NK-92 treated with Interleukin-12 subunit alpha and Interleukin-12 subunit beta, amount 100 ng/mL, for 24 hours (cell line): ENCODE measurements at places on chromosomes 7 and 10.

- DNase-seq = no peak
Measured at GRCh38 chr10:12051241-12051640, 8.6 kb upstream of the UPF2 start.

- no peak for DNase-seq
Measured at GRCh38 chr10:31317652-31318381, 1.2 kb upstream of the ZEB1 start.

DNA sequence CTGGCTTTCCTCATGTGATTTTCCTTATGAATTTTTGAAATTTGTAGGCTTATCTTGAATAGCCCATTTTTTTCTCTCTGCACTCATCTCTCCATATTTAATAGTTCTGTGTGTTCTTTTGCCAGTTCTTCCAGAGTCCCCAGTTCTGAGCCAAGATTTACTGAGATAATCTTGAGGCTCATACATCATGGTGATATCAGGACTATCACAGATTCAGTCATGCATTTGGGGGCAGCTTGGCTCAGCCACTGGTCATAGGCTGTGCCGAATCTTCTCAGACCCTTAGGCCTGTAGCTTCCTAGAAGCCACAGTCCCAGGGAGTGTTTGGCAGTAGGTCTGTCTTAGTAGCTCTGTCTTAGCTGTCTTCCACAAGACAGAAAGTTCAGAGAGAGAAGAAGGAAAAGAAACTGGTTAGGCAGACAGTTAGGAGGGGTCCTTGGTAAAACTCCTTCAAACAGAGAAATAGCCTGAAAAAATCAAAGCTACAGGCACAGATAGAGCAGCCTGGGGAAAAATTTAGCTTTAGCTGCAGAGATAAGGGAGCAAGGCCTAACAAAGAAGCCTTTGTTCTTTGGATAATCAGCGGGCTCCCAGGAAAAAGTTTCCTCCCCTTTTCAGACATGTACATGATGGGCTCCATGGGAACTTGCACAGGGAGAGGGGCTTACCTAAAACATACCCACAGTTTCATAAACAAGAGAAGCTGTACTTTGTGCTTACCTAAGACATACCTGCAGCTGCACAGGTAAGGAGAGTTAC lies 29.1 kb downstream of the FAS start:
- DNase-seq = no peak

GRCh38 chr7:50939021-50939420 lies 156.3 kb upstream of the GRB10 start:
- DNase-seq = no peak

GRCh38 chr7:156897673-156898072 lies 4.7 kb upstream of the LMBR1 start:
- no peak for DNase-seq

GRCh38 chr10:17547060-17547459 lies 70.1 kb downstream of the HACD1 start:
- DNase-seq = no peak

DNA sequence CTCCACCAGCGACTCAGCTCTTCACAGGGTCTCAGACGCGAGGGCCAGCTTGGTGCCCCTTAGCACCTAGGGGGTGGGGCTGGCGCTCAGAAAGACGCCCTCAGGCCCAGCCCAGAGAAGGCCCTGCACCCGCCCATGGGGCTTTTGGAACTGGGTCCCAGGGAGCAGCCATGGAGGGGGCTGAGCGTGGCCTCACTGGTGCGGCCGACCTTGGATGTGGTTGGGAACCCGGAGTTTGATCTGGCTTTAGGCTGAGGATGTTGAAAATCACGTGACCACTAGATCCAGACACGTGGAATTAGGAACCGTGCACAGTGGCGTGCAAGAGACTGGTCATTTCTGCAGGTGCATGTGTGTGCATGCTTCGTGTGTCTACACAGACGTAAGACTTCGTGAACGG lies 185.4 kb downstream of the DNAJB6 start:
- DNase-seq = no peak

DNA sequence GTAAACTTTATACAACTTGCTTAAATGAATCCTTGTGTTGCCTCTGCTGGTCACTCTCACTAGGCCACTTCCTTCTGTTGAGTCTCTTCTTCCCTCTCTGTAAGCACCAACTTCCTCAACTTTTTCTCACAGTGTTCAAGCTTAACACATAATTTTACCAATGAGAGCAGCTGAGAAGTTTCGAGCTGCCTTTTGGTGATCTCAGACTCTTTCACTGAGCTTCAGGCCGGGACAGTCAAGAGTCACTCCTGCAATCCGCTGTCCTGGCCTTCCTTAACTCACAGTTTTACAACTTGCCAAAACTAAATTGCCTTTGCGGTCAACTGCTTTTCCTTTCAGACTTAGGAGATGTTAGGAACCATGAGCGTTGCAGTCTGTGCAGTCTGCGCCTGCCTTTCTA lies 47.4 kb downstream of the PRPF18 start:
- no peak for DNase-seq

GRCh38 chr7:90412458-90413184 lies 9.4 kb downstream of the CLDN12 start:
- DNase-seq = no peak

GRCh38 chr10:119728172-119728800 lies 2.4 kb downstream of the INPP5F start:
- no peak for DNase-seq

GRCh38 chr10:87782721-87783120 lies 35.3 kb downstream of the ATAD1 start:
- DNase-seq = no peak

GRCh38 chr10:114208351-114208750 lies 29.2 kb downstream of the TDRD1 start:
- DNase-seq = no peak

- DNase-seq = no peak
Measured at GRCh38 chr7:55308186-55308929, 56.8 kb upstream of the LANCL2 start.

DNA sequence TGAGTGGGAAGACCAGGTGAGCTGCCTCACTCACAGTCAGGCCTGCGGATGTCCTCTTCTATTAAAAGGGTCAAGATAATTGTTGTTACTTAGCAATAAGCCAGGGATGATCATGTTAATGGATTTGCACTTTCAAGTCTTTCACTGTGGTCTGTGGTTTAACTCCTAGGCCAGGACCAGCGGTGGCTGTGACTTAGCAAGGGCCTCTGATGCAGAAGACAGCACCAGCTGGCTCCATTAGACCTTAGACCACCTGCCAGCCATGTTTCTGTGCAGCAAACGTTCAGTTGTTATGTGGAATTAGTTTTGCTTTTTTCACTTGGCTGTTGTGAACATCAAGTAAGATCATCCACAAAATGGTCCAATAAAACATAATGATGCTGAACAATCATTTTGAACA lies 537.3 kb downstream of the TNS3 start:
- DNase-seq = no peak

- no peak for DNase-seq
Measured at GRCh38 chr7:74083928-74084721, 521 bp downstream of the LIMK1 start.

GRCh38 chr7:140060243-140060630 lies 2.5 kb downstream of the PARP12 start:
- no peak for DNase-seq

- DNase-seq = no peak
Measured at GRCh38 chr7:56447864-56448693, 331.9 kb upstream of the NUPR2 start.

DNA sequence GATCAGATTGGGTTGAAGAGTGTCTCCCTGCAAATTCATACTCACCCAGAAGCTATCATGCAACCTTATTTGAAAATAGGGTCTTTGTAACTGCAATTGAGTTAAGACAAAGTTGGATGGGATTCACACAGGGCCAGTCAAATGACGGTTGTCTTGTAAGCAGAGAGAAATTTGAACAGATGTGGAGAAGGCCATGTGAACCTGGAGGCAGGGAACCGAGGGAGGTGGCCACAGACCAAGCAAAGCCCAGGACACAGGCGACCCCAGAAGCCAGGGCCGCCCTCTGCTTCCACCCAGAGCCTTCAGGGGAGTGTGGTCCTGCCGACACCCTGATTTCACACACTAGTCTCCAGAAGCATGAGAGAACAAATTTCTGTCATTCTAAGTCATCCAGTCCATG lies 140.8 kb downstream of the SFMBT2 start:
- no peak for DNase-seq

GRCh38 chr7:98994046-98994944 lies 116.0 kb downstream of the TRRAP start:
- no peak for DNase-seq

DNA sequence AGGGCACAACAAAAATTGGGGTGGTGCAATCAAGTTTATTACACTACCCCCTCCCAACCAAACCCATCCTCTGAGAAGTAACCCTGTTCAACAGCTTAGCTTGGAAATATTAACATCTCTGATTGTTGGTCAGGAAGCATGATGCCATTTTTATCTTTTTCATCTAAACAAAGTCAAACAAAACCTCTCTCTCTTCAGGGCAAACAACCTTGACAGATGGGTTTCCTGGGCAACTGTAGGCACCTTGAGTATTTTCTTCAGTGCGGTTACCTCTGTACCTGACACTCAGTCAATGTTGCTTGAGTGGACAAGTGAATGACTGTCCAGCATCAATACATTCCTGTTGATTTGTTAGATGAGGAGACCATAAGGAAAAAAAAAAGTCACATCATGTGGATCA lies 183.6 kb downstream of the NRP1 start:
- DNase-seq = no peak

DNA sequence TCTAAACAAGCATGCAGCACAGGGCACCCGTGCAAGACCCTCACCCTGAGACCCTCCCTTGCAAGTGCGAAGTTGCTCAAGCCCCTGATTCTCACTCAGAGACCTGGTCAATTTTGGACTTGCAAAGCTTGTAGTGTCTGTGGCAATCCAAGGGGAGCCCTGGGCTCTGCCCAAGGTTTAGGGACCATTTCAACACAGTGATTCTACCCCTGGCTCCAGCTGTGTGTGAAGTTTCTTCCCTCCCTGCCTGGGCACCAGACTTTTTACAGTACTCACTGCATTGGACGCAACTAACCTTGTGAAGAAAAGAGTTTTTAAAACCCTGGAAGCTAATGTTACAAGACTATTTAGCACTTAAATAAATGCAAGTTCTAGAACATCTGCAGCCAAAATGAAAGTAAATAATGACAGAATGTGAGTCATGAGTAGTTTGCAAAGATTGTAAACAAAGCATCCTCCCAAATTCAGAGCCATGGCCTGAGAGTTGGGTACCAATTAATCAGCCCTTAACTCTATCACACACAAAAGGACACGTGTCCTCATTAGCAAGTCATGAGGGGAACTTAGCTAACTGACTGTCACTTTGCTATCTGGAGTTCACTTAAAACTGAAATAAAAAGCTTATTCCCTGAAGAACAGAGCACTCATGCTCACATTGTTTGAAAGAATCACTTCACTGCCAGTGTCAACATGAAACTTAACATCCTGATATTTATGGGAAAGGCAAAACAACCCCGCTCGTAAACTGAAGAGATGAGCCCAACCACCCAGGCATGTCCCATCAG lies 48.1 kb downstream of the RGS10 start:
- DNase-seq = no peak

GRCh38 chr10:21230219-21230618 lies 295.3 kb downstream of the SKIDA1 start:
- DNase-seq = no peak

GRCh38 chr7:153902862-153903261 lies 149.3 kb upstream of the DPP6 start:
- no peak for DNase-seq

DNA sequence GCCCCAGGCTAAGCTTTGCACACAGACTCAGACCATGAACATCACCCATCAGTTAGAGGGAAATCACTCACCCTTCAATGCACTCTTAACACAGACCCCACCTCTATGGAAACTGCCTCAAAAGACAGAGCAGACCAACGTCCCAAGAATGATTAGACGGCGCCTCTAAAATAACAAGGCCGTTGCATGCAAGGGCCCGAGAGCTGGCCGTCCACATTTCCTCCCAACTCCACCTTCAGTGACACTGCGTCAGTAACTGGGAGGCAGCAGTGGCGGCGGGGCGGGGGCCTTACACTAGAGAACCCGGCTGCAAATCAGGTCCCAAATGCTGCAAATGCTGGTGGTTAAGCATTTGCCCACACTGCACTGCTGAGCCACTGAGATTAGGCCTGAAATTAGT lies 115.0 kb downstream of the PTPRN2 start:
- DNase-seq = no peak

- DNase-seq = no peak
Measured at GRCh38 chr10:104325436-104326435, 12.5 kb downstream of the ITPRIP start.

- no peak for DNase-seq
Measured at GRCh38 chr10:122878799-122879338, 512 bp downstream of the FAM24B start.

DNA sequence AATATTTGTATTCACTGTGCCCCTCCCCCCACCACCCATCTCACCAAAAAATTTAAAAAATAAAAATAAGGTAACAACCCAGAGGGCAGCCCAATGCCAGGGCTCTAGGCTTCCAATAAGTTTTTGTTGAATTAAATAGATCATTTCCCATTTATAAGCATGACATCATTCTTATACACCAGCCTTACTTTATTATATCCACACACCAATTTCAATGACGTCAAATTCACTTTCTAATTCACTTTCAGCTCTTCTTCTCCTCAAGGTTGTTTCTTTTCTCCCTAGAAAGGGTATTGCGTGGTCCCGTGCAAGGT lies 1.2 kb upstream of the DKK1 start:
- no peak for DNase-seq

- DNase-seq = no peak
Measured at GRCh38 chr7:100640517-100641440, 573 bp downstream of the TFR2 start.

- no peak for DNase-seq
Measured at GRCh38 chr10:121708728-121709674, 110.8 kb upstream of the FGFR2 start.

GRCh38 chr10:6811153-6811552 lies 231.1 kb upstream of the PRKCQ start:
- DNase-seq = no peak

- no peak for DNase-seq
Measured at GRCh38 chr7:158569858-158570323, 17.7 kb downstream of the PTPRN2 start.

GRCh38 chr10:73522263-73522662 lies 26.4 kb upstream of the PPP3CB start:
- no peak for DNase-seq

- DNase-seq = no peak
Measured at GRCh38 chr7:7771452-7771851, 53.0 kb upstream of the RPA3 start.
